ENCODE measurements at places on chromosomes 6 and 20.

DNA sequence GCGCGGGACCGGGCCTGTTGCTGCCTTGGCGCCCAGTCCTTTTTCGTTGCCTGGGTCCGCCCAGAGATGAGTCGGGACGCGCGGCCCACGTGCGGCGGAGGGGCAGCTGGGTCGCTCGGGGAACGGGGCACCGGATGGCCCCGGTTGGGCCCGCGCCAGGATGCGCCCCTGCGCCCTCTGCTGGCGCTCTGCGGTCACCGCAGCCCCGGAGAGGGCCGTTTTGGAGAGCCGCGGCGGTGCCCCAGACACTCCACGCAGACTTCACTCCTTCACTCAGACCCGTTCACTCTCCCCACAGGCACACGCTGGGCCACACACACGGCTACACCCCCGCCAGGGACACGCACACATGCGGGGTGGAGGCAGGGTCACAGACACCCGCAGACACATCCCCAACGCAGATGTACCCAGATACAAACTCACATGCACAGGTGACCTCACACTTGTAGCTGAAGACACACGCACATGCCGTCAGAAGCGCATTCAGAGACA, 38.8 kb downstream of the SRC start:
- DNase-seq, result peak; percentile 46

GRCh38 chr20:19978511-19979210, 38.5 kb upstream of the NAA20 start:
- DNase-seq, result no peak

GRCh38 chr6:158870649-158870957, 51.4 kb upstream of the EZR start:
- no peak for DNase-seq

- DNase-seq, result peak; percentile 3
These were observed 34.1 kb upstream of the TBC1D7 start for GRCh38 chr6:13362412-13362811.

GRCh38 chr20:16944745-16945144, 196.6 kb downstream of the OTOR start:
- DNase-seq, result no peak

DNA sequence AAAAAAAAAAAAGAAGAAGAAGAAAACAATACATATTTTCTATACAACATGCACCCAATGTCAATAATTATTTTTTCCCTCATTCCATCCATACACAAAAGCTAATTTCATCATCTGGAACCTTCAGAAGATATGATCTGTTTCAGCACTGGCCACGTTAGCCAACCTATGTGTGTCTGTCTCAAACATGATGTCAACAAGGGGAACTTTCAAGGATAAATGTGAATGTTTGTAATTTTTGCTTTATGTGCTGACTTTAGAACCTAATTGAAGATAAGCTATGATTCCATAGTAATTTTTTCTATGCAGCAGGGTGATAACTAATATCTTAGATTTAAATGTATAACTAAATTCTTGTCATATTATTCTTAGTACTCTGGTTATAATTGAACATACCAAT, 37.9 kb downstream of the IPCEF1 start:
- peak; percentile 45 for DNase-seq

- no peak for DNase-seq
These were observed 375.8 kb downstream of the THBS2 start for GRCh38 chr6:168877821-168878282.

DNA sequence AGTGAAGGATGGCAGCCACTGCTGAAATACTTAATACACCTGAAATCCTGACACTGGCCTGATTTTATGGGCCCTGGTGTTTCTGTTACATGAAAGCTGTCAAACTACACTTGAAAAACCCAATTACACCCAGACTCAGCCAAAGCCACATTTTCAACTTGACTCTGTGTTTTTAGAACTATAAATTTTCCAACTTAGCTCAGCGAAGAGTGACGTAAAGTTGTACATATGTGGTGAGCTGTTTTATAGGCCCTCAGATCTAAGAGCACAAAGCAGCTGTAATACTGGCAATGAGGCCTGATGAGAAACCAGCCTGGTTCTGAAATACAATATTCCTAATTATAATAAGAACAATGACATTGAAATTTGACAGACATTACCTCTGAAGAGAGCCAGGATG, 18.6 kb downstream of the SCML4 start:
- DNase-seq, result no peak

GRCh38 chr6:151807513-151808370, at the start of gene ESR1:
Gene ESR1 (plus strand): TSS chr6:151807682. CDS start chr6:151807913, 231 bp downstream.
- peak; percentile 2 for DNase-seq

DNA sequence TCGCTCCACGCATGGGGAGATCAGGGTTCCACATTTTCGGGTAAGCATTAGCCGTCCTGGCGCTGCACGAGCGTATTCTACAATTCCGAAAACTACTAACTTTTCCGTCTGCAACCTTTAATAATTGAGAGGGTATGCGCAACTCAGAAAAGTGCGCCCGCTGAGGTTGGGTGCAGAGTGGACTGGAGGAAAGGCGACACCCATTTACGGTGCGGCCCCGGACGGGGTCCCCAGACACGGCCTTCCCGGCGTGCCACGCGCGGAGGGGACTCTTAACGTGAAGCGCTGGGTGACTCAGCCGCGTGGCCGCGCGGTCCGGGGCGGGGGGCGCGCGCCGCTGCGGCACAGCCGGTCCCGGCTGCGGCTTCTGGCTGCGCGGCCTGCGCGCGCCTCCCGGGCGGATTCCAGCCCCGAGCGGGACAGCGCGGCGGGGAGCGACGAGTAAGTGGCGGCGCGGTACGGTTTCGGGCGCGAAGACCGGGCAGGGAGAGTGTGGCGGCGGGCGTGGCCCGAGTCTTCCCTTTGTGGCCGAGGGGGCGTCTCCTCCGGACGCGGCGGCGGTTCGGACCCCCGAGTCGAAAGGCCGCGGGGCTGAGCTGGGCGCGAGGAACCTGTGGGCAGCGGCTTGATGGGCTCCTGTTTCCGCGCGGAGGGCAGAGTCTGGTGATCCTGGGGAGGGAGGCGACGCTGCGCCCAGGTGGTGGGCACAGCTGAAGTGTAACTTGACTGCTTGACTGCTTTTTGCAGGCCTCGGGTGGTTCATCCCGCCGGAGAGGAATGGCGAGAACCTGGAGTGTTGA, at the start of the genes KCTD20 and PXT1:
Gene KCTD20 (plus strand): TSS at position 330 of the 800 bp plus-strand sequence. CDS start 27,098 bp downstream, outside the sequence.
Gene PXT1 (minus strand): TSS at position 184 of the 800 bp plus-strand sequence. CDS start 16,772 bp downstream, outside the sequence.
- DNase-seq, result peak; percentile 88

DNA sequence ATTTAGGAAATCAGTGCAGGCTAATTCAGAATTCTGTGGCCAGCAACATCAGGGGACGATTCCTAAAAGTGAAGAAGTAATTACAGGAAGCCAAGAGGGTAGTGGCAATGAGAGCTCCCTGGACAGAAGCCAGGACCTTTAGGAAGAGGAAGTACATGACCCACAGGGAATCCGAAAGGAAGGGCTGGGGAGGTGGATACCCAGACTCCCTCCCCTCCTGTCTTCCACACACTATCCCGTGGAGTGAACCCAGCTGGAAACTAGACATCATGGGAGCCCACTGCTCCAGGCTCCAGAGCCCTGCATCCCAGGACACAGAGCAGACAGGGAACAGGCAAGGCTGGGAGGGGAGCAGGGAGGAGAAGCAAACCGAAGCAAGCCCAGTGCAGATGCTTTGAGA, 83.0 kb downstream of the SNX5 start:
- peak; percentile 45 for DNase-seq

DNA sequence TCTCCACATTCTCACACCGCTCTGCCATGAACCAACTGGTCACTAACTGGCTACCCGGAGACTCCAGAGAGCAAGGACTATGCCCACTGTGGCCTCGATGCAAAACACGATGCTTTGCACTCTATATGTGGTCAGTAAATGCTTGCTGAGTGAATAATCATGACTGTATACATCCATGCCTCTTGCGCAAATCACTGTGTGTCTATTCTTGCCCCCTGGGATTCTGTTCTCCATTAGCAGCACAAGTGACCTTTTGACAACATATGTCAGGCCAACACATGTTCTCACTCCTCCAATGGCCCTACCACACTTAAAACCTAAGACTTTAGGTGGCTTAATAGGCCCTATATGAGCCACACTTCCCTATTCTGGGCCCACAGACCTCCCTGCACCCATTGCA, 16.9 kb downstream of the KIF16B start:
- DNase-seq, result peak; percentile 92

- DNase-seq, result peak; percentile 98
These were observed 18.1 kb downstream of the OR2B2 start for GRCh38 chr6:27893836-27894807.

DNA sequence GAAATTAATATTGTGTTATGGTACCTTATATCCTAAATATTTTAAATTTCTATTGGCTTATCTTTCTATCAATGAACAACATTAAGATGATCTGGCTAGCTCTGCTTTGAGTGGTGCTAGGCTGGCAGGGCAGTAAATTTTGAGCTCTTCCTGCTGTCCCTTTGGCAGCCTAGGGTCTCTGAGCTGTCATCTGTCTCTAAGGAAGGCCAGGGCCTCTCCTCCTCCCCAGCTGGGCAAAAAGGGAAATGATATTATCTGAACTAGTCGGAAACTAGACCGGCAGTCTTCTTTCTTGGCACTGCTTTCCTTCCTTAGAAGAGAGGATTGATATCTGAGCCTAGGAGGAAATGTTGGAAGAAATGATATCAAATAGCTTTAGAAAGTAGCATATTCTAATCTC, 176.7 kb upstream of the BTBD3 start:
- DNase-seq, result no peak

- DNase-seq, result peak; percentile 3
These were observed 44.6 kb upstream of the SEC63 start for GRCh38 chr6:108002365-108003221.

DNA sequence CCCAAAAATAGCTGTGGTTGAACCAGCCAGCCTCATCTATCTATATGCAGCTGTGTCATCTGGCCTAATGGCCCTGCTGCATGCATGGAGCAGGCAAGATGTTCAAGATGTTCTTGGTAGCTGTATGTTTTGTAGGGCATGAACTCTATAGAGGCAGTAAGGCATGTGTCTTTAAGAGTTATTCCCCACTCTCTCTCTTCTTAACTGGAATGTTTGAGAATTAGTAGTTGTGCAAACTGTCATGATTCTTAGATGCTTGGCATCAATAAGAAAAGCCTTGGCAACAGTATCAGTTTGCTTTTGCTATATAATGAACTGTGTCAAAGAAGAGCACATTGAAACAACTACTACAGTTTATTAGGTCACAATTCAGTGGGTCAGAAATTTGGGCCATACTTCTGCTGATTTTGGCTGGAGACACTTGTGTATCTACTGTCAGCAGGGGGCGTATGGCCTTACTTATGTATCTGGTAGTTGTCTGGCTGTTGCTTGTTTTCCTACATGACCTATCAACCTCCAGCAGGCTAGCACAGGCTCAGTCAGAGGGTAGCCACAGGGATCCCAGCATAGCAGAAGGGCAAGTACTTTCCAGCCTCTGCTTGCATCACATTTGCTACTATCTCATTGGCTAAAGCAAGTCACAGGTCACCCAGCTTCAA, 56.1 kb upstream of the LAMP5 start:
- DNase-seq, result peak; percentile 20

GRCh38 chr6:149551920-149552319, 6.1 kb upstream of the PPIL4 start:
- no peak for DNase-seq

DNA sequence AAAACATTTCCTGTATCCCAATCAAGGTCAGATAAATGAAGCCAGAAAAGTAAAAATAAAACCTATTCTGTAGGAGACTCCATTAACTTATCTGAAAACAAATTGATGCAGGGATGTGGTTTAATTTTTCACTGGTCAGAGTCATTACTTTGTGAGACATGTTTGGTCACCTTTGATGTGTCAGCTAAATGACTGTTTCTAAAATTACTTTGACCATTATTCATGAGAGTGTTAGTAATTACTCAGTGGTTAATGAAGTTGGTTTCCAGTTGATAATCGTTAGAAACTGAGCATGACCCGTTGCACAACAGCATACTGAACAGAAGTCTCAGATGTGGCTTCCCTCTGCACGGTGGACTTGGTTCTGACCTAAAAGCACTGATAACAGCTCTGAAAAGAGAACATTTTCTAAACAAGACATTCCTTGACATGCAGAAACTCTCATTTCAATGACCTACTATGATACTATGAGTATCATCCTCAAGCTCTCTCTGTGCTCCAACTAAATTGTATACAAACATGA, 410.5 kb upstream of the RNF217 start:
- no peak for DNase-seq

- peak; percentile 88 for DNase-seq
These were observed 553.7 kb downstream of the CD109 start for GRCh38 chr6:74249658-74250057.

DNA sequence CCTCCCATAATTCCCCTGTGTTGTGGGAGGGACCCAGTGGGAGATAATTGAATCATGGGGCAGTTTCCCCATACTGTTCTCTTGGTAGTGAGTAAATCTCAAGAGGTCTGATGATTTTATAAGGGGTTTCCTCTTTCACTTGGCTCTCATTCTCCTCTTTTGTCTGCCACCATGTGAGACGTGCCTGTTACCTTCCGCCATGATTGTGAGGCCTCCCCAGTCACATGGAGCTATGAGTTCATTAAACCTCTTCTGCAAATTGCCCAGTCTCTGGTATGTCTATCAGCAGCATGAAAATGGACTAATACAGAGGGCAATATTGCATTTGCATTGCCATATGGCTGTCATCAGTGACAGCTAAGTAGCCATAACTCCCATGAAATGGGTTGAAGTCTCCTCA, 63.2 kb downstream of the ZNF217 start:
- no peak for DNase-seq

- no peak for DNase-seq
These were observed 234.0 kb upstream of the MARCKS start for GRCh38 chr6:113623129-113623528.

- no peak for DNase-seq
These were observed 12.9 kb downstream of the AKAP12 start for GRCh38 chr6:151252634-151253033.

DNA sequence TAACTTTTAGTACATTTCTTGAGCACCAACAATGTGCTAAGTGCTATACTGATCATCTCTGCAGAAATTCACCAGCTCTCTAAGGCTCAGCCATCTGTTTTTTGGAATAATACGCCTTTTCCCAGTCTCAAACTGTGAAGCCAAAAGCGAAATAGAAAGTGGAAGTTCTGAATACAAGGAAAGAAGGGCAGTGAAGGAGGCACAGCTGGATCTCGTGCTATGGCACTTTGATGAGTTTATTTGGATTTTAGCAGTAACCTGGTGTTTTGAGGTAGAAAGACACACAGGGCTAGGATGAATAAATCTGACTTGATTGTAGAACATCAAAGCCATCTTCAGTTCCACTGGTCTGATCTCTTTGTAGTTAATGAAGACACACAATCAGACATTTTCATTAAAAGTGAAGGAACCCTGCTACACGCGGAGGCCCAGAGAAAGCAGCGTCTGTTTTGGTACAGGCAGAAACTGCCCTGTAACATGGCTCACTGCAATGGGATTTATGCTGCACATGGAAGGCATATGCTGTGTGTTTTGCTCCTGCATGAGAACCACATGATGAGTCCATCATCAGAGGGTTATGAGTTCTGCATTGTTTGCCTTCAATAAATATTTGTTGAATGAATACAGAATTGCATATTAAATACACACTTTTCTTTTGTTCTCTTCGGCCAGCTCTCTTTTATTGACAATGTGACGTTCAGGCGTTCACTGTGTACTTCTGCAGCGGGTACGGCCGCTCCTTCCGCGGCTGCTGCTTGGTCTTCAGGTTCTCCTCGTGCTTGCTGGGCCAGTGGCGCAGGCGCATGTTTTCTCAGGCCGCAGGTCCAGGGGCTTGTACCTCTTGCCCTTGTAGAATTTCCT, 100.9 kb downstream of the PREP start:
- no peak for DNase-seq
